ENCODE measurements at places on chromosomes 7 and 10.

- DNase-seq, result peak; percentile 25
Observed at GRCh38 chr7:29921404-29922010, 68.1 kb downstream of the SCRN1 start.

- no peak for DNase-seq
Observed at GRCh38 chr7:103934508-103934907, 55.0 kb downstream of the RELN start.

DNA sequence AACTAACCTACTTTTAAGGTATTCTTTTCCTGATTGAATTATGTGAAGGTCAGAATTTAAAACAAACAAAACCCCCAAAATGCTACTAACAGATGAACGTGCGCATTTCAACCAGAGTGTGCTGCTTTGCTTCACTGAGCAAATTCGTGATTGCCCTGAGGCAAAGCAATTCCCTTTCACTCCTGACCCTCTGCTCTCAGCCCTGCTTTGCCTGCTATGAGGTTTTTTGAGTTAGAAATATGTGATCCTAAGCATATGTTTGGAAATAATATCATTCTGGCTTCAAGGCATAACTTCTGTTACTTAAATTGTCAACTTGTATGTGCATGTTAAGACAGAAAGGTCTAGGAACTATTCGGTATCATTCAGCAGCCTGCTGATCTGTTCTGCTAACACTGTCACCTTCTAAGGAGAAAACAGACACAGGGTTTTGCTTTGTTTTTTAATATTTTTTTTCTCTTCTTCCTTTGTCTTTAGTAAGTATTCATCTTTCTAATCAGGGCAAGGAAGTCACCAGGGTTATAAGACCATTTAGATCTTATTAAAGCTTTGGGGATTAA is 124.2 kb downstream of the GNAT3 start:
- DNase-seq, result no peak

DNA sequence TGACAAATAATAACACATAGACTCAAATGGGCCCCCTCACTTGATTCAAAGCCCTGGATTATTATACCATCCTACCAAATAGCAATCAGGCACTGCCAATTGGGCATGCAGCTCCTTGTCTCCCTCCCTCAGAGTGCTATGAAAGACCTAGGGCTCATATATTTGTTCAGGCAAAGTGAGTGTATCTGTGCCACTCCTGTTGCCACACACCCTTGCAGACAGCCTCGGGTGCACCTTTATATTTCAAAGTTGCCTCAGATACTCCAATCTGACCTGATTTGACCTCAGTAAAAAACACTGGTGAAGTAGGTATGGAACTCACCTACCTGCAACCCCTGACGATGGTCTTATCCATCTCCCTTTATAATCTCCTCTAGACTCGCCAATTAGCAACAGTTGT is 3.0 kb upstream of the NAMPT start:
- no peak for DNase-seq

- peak; percentile 77 for DNase-seq
Observed at GRCh38 chr7:40202851-40203250, 68.0 kb downstream of the SUGCT start.

- DNase-seq, result peak; percentile 97
Observed at GRCh38 chr7:129831424-129832058, 121.2 kb downstream of the UBE2H start.

DNA sequence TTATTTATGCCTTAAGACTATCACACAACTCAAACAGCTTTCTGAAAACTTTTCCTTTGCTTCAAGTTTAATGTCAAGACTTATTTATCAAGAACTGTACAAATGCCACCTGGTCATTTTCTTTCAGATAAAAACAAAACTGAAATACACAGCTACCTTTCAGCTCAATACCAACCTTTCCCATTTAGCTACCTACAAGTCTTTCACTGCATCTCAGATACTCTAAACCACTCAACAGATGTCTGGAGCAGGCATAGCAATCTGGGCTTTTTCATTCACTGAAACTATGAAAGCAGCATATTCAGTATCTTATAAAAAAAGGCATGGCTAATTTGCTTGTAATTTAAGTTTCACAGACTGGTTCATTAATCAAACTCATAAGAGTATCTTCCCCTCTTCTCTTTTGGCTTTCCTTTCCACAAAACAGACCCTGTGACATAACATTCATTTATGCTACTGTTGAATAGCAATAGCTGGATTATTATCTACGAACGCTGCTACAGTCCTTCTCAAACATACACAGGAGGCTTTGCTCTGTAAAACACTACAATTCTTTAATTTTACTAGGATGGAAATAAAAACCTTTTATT is 8.2 kb downstream of the TRA2A start:
- DNase-seq, result no peak
